Stimulated activated CD4-positive, alpha-beta T cell treated with anti-CD3 and anti-CD28 coated beads, Interleukin-15, amount 100 ng/mL, for 1 hour (primary cell): ENCODE measurements at places on chromosomes 1 and 21.

DNA sequence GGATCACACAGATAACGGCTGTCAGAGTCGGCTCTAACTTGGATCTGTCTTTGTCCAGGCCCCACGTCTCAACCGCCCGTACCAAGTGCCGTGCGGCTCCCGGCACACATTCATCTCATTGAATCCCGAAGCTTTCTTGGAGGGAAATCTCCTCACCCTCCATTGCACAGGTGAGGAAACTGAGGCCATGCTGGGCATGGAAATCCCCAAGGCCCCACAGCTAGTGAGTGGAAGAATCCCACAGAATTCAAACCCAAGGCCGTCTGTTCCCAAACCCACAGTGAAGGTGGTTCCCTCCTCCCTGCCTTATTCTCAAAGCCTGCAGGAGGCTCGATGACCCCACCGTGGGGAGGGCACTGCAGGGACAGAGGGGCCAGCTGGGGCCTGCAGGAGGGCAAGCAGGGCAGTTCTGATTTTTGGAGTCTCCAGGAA lies 437.9 kb downstream of the MATN1 start:
- no peak for DNase-seq

GRCh38 chr1:41806472-41807155 lies 112.1 kb downstream of the HIVEP3 start:
- peak; percentile 7 for DNase-seq

GRCh38 chr1:204841316-204841715 lies 29.3 kb upstream of the NFASC start:
- no peak for DNase-seq

DNA sequence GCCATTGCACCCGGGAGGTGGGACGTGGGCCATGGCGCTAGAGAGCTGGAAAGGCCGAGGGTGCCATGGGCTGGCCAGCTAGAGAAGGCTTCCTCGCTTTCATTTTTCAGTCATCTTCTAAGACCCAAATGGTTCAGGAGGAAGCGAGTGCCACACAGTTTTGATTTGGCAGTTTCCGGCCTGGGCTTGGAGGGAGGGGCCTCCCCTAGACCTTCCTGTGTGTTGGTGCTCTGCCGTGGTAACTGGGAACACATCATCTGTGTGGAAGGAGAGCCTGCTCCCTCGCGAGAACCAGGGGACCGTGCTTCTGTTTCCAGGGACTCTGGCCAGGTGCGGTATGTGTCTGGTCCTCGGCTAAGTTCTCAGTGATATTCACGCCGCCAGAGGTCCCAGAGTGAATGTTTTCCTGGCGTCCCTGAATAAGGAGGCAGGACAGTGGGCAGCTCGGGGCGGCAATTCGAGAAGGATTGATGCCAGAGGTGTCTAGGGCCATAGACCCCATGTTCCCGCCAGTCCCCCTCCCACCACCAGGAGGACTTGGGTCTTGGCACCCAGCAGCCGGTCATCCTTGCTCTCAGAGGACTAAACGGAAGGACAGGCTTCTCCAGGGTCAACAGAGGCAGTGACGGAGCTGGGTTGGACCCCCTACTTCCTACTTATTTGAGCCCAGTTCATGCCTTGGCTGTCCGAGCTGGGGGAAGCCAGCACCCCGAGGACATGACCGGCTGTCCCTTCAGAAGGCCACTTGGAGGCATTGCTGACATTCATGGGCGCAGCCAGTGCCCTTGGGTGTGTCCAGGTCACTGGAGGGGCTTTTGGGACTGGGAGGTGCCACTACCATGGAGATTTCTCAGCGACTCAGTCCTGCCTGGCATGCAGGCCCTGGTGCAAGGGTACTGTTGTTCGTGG lies 2.7 kb upstream of the NPHP4 start:
- no peak for DNase-seq

DNA sequence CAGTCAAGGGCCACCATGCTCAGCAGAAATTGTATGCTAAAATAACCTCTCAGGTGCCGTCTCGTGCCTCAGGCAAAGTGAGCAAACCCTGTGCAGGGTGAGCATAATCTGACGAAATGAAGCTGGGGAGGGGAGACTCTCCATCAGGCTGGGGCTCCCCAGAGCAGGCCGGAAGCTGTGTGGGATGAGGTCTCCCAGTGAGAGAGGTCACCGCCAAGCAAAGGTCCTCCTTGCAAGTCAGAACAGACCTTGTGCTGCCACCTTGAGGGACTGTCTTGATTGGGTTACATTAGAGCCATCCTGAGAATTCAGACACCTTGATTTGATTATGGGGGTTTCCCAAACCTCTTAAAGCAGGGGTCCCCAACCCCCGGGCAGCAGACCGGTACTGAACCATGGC lies 64.2 kb downstream of the ZNF684 start:
- DNase-seq = no peak

- no peak for DNase-seq
Measured at GRCh38 chr21:46040707-46041106, 57.2 kb upstream of the COL6A2 start.

DNA sequence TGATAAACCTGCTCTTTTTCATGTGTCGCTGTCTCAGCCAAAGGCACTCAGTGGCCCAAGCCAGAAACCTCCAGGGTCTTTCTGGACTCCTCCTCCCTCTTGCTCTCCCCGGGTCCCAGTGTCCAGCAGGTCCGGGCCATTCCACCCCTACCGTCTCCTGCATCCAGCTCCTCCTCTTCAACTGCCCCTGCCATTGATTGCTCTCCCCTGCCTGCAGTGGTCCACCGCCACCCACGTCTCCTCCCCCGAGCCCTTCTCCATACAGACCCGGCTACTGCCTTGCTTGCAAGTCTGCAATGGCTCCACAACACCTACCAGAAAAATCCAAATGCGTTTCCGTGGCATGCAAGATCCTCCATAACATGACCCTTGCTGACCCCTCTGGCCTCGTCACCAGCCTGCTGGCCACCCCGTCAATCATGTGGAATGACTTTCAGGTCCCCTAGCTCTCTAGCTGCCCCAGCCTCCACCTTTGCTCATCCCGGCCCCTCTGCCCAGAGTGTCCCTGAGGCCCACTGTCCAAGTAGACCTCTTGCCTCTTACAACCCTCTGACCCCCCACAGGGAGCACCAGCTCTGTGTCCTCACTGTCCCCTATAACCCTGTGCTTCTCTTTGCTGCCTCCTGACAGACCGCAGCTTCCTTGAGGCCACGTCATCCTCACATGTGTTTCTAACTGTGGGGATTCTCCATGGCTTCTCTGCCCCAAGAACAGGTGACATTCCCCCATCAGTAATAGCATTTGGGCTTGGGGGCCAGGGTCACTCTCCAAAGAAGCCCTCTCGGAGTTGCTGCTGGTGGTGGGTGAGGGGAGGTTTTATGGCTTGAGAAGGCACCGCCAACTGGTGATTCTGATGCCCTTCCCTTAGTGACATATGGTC lies 15.0 kb downstream of the CACNA1S start:
- no peak for DNase-seq
